Stimulated activated naive CD4-positive, alpha-beta T cell treated with Interleukin-2 at 50 U/mL for 16 hours (primary cell): ENCODE measurements at places on chromosomes 12 and 14.

DNA sequence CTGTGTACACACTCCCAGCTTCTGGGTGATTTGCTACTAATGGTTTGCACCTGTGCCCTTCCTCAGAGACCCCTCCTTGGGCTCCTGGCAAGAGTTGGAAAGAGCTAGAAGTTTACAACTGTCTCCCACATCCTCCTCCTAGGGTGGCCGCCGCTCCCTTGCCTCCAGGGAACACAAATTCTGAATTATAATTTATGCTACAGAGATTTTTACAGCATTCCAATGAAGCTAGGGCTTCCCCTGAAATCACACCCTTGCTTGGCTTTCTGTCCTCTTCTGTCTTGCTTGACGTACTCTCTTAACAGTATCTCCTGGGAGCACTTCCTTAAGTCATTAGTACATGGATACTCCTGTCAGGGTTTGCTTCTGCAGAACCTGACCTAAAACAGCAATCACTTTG lies 180.2 kb downstream of the KCNA5 start:
- DNase-seq = no peak

DNA sequence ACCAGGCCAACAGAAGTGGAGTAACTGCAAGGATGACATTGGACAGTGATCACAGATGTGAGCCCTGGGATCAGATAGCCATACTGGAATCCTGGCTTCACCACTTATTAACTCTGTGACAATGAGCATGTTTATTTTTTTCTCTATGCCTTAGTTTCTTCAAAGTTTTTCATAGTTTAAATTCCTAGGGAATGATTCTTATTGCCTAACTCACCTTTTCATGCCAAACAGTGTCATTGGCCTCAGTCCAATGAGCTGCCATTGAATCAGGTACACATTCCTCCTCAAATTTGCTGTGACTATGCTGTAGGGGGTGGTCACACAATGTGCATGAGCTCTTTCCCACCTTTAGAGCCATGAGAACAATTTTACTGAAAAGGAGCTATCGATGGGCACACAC lies 342.3 kb downstream of the SYT1 start:
- no peak for DNase-seq

- DNase-seq = peak; percentile 79
Measured at GRCh38 chr12:6852651-6853354, 853 bp downstream of the USP5 start.

- DNase-seq = peak; percentile 2
Measured at GRCh38 chr12:45725631-45726602, 3.6 kb upstream of the ARID2 start.

DNA sequence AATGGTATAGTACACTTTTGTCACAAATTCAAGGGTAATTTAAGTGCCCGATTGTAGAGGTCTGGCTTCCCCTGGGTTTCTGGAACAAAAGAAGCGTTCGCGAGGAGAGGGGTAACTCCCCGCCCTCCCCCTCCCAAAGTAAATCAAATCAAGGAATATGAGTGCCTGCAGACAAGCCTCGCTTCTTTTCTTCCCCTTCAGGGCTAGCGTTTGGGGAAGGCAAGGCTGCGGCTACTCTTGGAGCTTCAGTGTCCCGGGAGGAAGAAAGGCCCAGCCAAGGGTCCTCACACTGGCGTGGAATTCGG lies 456 bp upstream of the TMPO start:
- no peak for DNase-seq

DNA sequence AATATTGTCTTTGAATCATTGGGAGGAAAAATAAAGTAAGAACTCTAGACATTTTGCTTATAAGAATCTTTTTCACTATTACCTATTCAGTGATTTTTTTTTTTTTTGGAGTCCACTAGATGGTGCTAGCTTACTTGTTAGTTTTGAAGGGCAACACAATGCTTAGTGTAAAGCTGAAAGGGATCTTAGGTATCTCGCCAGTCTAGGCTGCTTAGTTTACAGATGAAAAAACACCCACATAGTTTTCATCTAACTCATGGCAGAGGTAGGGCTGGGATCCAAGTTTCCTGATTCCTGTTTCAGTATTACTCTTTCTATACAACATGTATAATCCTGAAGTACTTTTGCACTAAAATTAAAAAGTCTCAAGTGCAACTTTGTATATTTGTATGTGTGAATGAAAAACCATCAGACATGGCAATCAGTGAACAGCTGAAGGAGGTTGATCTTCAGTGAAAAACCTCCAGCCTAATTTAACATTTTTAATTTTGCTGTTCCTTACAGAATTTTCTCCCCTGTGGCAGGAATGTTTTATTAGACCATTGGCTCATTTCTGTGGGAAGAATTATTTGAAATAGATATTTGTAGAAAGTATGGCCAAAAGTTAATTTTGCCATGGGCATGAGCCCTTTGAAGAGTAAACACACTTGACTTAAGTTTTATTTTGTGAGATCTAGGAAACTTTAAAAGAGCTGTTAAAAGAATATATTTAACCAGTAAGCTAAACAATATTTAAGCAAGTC lies 40.7 kb downstream of the LRRIQ1 start:
- no peak for DNase-seq

DNA sequence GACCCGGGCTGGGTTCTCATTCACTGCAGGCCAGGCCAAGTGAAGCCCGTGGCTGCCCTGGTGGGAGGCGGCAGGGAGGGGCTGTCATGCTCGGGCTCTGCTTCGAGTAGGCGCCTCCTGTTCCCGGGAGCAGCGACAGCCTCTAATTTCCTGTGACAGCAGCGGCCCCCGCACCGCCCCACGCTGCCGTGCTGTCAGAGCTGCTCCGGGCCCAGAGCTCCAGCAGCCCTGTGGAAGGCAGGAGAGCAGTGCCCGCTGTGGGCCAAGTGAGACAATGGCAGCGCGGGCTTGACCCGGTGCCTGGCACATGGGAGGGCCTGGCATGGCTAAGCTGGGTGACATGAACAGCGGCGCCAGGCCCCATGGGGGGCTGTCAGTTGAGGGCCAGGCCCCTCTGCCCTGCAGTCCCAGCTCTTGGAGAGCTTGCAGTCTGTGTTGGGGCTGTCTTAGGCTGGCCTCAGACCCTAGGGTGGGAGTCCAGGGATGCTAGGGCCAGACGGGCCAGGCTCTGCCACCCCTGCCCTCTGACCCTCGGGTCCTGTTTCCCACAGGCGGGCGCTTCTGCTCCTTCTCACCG lies 5.1 kb downstream of the TRMT61A start:
- no peak for DNase-seq

GRCh38 chr12:87152841-87153528 lies 876.2 kb downstream of the C12orf50 start:
- no peak for DNase-seq

- no peak for DNase-seq
Measured at GRCh38 chr14:40394634-40395340, 962.6 kb upstream of the FBXO33 start.

- no peak for DNase-seq
Measured at GRCh38 chr12:125996443-125996842, 931.2 kb downstream of the AACS start.

GRCh38 chr12:119319638-119320037 lies 14.9 kb upstream of the CCDC60 start:
- no peak for DNase-seq

DNA sequence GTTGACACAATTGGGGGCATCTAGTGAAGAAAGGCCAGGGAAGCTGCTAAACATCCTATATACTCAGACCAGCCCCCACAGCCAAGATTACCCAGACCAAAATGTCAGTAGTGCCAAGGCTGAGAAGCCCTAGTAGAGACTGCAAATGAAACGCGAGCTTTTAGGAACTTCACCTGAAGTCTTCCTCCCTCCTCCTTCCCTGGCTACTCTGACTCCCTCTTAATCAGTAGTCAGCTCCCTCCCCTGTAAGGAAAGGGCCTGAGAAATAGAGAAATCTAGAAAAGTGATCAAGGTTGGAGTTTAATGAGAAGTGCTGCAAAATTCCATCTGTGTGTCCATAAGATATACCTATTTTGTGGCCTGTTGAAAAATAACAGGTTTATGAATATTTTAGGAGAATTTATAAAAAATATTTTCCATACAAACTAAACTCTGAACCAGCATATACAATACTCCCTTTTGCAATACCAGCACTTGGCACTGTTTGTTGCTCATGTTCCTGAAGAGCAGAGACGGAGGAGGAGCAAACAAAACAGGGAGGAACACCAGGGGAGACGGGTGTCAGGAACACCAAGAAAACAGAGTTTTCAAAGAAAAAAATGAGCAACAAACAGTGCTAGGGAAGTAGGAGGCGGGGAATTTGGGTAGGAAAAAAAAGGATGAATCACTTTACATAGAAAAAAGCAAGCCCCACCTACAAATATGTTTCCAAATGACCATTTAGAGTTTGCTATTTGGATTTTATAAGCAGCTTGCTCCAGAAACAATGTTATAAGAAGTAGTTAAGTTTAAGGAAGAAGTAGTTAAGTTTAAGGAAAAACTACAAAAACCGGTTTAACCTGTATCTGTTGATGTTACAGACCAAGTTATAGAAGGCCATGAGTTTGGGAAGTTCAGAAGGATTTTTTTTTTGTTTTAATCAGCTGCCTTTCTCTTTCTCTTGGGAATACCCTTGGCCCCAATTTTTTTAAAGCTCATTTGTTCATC lies 282.1 kb upstream of the GRIP1 start:
- DNase-seq = no peak

DNA sequence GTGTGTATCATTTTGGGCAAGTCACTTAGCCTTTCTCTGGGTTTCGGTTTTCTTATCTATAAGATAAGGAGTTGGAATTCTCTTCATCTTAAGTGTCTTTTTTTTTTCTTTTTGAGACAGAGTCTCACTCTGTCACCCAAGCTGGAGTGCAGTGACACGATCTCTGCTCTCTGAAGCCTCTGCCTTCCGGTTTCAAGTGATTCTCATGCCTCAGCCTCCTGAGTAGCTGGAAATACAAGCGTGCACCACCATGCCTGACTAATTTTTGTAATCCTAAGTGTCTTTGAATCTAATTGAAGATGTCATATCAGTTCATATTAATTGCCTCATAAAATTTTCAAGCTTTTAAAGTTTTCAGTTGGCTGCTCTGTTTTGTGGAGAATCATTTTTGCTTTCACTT lies 4.0 kb downstream of the SRGAP1 start:
- DNase-seq = no peak

DNA sequence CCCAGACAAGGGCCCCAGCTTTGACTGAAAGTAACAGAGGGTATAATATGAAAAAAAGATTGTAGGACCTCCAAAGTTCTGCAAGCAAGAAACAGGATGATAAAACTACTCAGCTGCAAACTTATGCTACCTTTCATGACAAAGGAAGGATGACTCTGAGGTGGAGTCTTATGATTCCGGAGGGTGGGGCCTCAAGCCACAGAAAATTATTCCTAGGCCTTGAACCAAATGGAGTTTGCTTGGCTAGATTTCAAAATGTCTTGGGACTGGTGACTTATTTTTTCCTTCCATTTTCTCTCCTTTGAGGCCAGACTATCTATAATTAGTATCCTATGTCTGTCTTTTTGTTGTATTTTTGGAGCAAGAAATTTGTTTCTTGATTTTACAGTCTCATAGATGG lies 336.4 kb downstream of the LRIG3 start:
- no peak for DNase-seq

DNA sequence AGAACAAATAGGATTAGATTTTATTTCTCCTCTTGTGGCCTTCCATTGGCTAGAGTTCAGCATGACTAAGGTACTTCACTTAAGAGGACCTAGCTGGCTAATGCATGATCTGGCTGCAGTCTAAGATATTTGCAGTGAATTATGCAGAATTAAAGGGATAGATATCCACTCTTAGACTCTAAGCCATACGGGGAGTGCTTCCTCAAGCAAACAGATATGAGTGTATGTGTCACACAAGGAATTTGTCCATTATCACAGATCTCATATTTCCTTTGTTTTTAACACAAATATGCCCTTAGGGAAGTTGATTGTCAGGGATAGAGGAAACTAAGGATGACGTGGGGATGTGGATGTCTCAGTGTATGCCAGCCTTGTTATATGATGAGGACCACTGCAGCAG lies 88.1 kb upstream of the DHRS4 start:
- DNase-seq = no peak

DNA sequence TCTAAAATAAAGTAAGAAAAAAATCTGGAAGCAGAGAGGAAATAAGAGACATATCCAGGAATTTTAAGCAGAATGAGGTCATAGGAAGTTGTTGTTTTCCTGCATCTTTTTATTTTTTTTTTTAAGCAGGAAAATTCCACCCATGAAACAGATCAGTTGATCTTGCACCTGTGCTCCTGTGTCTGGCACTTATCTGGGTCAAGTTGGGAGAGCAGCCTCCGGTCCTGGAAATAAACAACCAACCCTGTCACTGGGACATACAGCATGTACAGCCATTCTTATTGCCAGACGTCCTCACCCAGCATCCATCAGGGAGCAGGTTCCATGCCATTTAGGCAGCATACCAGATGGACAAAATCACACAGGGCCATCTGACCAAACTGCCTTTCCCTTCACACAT lies 266.0 kb upstream of the BTG1 start:
- DNase-seq = no peak

GRCh38 chr12:24404086-24404815 lies 454.8 kb upstream of the SOX5 start:
- DNase-seq = no peak

- no peak for DNase-seq
Measured at GRCh38 chr12:89389755-89390661, 37.7 kb upstream of the DUSP6 start.

GRCh38 chr14:70407621-70408020 lies 9.3 kb downstream of the SYNJ2BP start:
- DNase-seq = no peak

- no peak for DNase-seq
Measured at GRCh38 chr14:21257394-21257909, 11.8 kb downstream of the HNRNPC start.

DNA sequence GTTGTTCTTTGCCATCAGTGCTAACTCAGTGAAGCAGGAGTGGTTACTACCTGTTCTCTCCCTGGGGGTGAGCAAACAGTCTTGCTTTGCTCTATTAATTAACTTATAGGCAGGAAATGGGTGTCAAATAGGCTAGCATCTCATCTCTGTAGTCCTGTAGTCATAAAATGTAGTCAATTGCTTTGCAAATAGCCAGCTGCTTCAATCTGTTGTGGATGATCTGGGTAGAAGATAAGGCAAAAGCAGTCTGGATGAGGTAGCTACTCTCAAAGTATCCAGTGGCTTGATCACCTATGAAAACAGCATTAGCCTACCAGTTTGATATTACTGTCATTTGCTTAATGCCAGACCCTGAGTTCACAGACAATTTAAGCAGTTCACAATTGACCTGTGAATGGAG lies 369.0 kb upstream of the TMTC1 start:
- DNase-seq = no peak

- DNase-seq = peak; percentile 18
Measured at GRCh38 chr12:132218915-132219314, 74.7 kb downstream of the NOC4L start.

DNA sequence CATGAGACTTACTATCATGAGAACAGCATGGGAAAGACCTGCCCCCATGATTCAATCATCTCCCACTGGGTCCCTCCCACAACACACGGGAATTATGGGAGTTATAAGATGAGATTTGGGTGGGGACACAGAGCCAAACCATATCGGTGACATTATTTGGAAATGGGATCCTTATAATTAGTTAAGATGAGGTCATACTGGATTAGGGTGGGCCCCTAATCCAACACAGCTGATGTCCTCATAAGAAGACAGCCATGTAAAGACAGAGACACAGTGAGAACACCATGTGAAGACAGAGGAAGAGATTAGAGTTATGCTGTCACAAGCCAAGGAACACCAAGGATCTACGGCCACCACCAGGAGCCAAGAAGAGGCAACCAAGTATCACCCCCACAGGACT lies 161.7 kb downstream of the SPTSSA start:
- DNase-seq = no peak
